ENCODE measurements at places on chromosomes 4 and X. TPM values are rescaled to one million over a fixed set of nuclear protein-coding genes. Genes with fewer than 3 reads are reported as not detected.

Gene MAGEA2
- not detected for total RNA-seq

Gene HOPX
- 13.2 TPM for total RNA-seq

Gene FAM13A
- total RNA-seq, result 2.4 TPM

Gene PLP1
- not detected for total RNA-seq

Gene NPY5R
- not detected for total RNA-seq

Gene PRR27
- not detected for total RNA-seq

Gene CDS1
- total RNA-seq, result not detected

Gene ITGB1BP2
- 2.8 TPM for total RNA-seq

Gene TKTL2
- total RNA-seq, result 0.11 TPM

Gene TMEM31
- not detected for total RNA-seq

Gene AMTN
- total RNA-seq, result not detected

Gene HTRA3
- total RNA-seq, result not detected

Gene STAP1
- 50.3 TPM for total RNA-seq

Gene BEND4
- total RNA-seq, result 14.1 TPM

Gene AREG
- 2.2 TPM for total RNA-seq

Gene TCEAL6
- total RNA-seq, result not detected

Gene SULT1B1
- 0.04 TPM for total RNA-seq

Gene VCX2
- total RNA-seq, result not detected

Gene XAGE1A
- total RNA-seq, result not detected

Gene GATA1
- not detected for total RNA-seq

Gene TCEANC
- total RNA-seq, result 5.9 TPM

Gene CFP
- 0.91 TPM for total RNA-seq

Gene ARR3
- not detected for total RNA-seq

Gene MAGEA8
- not detected for total RNA-seq

Gene SLC26A1
- total RNA-seq, result not detected

Gene MEPE
- not detected for total RNA-seq

Gene SERTM2
- not detected for total RNA-seq

Gene PDGFC
- total RNA-seq, result not detected

Gene SORCS2
- not detected for total RNA-seq

Gene TMEM255A
- 0.18 TPM for total RNA-seq

Gene FAM53A
- total RNA-seq, result 1.2 TPM

Gene CLNK
- 0.58 TPM for total RNA-seq

Gene GLUD2
- total RNA-seq, result not detected

Gene TMPRSS11B
- not detected for total RNA-seq

Gene MID1
- not detected for total RNA-seq

Gene CLTRN
- total RNA-seq, result 0.24 TPM

Gene SERPINA7
- total RNA-seq, result not detected
